Omental fat pad (tissue), 4 donors: ENCODE measurements at places on chromosomes 13 and 19. TPM values are rescaled to one million over a fixed set of nuclear protein-coding genes. Genes with fewer than 3 reads are reported as not detected.

DNA sequence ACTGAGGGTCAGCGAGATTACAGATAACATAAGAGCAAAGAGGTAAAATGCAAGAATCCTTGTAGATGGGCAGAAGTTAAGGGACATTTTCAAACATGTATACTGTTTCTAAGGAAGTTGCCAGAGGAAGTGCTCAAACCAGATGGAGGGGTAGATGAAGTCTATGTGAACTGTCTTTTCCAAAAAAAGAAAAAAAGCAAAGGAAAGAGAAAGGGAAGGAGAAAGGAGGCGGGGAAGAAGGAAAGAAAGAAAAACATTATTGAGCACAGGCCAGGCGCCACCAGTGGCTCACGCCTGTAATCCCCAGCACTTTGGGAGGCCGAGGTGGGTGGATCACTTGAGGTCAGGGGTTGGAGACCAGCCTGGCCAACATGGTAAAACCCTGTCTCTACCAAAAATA is 5.3 kb downstream of the DMAC2 start:
- no peak for DNase-seq

- DNase-seq, result no peak
These were observed 11.1 kb upstream of the ENOX1 start for GRCh38 chr13:43797869-43798268.

Gene PLVAP
- 128 TPM for total RNA-seq

Gene LAIR1
- total RNA-seq, result 43.2 TPM

Gene GIPC3
- total RNA-seq, result 0.96 TPM
